MCF 10A (cell line): ENCODE measurements at places on chromosomes 4 and X.

DNA sequence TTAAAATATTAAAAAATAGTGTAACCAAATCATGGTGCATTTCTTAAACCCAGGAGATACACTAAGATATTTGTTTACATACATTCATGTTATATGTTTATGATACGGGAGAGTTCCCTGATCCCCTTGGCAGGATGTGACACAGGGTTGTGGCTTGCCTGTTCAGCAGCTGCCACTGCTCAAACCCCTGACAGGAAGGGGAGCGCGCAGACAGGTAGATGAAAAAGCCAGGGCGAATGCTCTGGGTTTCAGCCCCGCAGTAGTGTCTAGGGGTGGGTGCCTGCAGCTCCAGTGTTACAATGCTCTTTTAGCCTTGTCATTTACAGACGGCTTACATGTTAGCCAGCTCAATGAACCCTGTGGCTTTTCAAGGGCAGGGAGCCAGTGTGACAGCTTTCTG is 1343.8 kb upstream of the IGFBP7 start:
- no peak for DNase-seq

DNA sequence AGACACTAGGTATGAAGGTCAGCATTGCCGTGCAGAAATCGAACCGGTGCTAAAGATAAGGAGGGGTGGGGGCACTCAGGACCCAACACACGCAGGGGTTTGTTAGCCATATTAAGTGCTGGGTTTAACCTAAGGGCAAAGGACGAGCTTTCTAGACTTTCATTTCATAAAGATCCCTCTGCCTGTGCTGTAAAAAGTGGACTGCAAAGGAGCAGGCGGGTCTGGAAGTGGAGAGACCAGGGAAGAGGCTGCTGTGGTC is 1.3 kb downstream of the CASP3 start:
- no peak for DNase-seq

DNA sequence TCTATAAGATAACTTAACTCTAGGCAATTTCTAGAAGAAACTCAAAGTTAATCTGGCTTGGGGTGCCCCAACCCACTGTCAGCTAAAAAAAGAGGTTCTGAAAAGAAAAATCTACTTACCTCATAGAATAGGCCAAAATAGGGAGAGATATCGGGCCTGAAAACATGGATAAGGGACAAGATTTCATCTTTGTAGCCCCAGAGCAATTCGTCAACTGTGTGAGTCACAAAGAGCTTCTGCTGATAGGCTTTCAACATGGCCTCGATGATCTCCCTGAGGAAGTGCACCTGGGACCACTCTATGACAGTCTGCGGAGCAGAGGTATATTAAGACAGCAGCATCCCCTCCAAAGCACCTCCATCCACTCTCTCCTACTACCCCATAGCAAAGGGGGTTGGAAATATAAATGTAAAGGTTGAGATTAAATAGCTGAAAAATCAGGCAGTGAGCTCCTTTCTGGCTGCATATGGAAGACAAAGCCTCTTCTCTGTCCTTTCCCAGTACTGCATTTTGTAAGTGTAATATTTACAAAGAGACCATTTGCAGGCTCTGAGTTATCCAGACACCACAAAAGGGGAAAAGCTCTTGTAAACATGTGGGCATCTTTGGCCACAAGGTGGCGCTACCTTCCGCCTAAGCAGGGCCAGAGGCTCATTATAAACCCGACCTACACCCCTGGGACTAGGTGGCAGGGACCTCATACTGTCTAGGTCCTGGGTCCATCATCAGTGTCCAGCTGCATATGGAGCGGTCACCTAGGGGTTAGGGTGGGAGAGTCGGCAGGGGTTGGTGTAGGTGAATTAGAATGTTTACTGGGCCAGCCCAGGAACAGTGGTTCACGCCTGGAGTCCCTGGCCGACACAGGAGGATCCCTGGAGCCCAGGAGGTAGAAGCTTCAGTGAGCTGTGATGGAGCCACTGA is 31.5 kb upstream of the NUP54 start:
- DNase-seq = peak; percentile 87

DNA sequence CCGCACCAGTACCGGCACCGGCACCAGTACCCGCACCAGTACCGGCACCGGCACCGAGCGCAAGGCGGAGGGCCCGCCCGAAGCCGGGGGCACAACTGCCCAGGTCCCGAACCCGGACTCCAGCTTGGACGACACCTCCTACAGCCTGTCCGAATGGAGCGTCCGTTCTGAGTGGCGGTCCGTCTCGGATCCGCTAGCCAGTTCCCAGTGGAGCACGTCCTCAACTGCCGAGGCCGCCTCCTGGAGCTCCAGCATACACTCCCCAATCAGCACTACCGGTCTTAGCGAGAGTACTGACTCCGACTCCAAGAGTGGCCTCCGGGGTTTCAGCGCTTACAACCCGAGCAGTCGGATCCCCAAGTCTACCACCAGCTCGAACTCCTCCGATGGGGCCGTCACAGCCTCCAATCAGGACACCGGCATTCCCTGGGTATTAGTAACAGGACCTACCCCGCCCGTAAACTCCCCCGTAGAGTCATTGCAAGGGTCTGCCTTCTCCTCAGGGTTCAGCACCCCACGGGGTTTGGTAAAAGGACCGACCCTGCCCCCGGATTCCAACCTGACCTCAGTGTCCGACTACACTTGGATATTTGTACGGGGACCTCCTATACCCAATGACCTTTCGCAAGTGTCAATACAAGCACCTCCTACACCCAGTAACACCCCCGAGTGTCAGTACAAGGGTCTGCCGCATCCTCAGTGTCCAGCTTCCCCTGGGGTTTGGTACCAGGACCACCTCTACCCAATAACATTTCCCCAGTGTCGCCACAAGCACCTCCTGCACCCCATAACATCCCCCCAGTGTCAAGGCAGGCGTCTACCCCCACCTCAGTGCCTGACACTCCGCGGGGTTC is 721 bp upstream of the MAOA start:
- peak; percentile 44 for DNase-seq

GRCh38 chrX:154695911-154696675 is 42.7 kb upstream of the CTAG2 start:
- DNase-seq = peak; percentile 91

GRCh38 chr4:188214861-188215260 is 75.6 kb downstream of the TRIML1 start:
- peak; percentile 12 for DNase-seq

GRCh38 chrX:15549189-15550012 is 48.8 kb downstream of the BMX start:
- DNase-seq = peak; percentile 7

GRCh38 chr4:683982-684622 is 4.8 kb downstream of the SLC49A3 start:
- DNase-seq = peak; percentile 71

- DNase-seq = peak; percentile 92
Observed at GRCh38 chr4:19776021-19776459, 475.7 kb upstream of the SLIT2 start.

DNA sequence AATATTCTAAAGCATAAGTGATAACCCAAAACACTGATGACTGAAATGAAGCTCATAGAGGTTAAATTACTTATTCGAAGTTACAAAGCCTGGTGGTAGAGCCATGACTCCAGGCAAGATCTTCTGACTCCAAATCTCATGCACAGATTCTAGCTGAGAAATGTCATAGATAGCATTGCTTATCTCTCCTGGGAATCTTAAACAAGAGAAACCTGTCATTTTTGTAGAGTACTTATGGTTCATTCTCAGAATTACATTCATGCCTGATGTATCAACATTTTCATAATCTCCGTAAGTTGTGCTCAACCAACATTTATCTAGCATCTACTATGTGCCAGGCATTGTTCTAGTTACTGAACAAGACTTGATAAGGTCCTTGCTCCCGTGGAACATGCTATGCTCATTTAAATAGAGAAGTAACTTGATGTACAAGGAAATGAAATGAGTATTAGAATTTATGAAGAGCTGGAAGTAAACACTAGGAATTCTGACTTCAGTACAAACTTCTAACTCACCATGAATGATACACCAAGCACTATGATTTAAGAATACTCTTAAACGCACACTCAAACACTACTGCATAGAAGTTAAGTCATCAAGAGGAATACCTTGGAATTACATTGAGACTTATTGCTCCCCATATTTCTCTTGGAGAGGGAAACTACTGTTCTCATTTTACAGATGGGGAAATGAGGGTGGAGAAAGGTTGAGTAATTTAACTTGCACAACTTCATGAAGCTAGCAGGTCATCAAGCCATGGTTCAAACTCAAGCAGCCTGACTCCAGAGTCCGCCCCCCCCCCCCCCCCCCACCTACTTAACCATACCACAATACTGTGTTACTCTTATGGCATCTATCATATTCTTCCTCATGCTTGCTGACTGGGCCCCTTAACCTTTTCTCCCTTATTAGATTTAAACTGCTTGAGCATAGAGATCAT is 45.4 kb downstream of the MBNL3 start:
- DNase-seq = peak; percentile 49

DNA sequence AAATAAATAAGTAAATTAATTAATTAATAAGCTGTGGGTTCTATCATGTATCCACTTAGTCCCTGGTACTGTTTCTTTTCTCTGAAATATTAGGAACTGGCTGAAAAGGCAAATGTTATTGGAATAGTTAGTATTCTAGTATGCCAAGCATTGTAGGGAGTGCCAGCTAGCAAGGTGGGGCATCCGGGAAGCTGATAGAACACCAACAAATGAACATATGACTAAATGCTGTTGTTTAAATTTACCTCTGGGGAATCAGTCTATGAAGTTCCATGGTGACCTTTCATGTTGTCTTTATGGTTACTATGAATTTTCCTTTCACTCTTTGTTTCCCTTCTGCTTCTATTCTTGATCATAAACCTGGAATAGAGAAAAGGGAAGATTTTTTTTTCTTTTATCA is 32.7 kb downstream of the NUDT6 start:
- peak; percentile 57 for DNase-seq

DNA sequence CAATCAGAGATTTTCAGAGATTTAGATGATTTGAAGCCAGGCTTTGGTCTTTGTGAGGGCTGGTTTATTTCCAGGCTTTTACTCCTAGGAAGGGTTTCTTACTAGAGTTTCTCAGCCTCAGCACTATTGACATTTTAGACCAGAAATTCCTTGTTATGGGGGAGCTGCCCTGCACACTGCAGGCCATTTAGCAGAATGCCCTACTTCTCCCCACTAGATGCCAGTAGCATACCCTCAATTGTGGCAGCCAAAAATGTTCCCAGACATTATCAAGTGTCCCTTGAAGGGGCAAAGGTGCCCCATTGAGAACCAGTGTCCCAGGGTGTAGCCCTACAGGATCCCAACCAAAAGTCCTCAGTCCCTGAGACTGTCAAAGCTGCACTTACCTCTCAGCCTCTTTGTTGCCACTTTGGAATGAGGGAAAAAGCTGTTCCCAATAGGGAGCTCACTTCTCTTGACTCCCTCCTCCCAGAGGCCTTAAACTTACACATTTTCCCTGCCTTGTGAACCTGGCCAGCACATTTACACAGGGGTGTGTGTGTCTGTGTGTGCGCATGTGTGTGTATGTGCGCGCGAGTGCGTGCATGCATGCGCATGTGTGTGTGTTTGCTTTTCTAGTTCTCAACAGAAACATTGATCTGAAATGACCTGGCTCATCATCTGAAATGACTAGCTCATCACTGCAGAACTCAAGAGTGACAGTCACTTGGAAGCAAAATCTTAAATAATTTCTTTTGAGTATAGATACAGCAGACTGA is 231.4 kb downstream of the QDPR start:
- no peak for DNase-seq

- DNase-seq = no peak
Observed at GRCh38 chr4:98648602-98649001, 9.8 kb downstream of the TSPAN5 start.

GRCh38 chr4:39977489-39978377 is at the start of gene PDS5A:
Gene PDS5A (minus strand): TSS chr4:39977911. CDS start chr4:39976577, 1,334 bp downstream.
- DNase-seq = peak; percentile 91

DNA sequence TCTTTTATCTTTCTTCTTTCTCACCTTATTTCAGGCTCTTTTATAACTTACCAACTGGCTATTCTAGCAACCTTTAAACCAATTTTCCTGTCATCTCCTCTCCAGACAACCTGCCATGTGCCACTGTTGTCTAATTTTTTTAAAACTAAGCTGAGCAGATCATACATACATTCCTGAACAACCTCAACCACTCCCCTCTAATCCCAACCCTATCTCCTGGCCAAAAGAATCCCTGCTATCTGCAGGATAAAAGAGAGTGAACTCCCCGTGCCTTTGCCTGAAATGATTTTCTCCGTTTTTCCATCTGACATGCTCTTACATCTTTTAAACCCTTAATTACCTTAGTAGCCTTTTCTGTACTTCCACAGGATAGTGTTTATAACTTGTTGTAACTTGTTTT is 35.5 kb downstream of the DCUN1D4 start:
- no peak for DNase-seq

DNA sequence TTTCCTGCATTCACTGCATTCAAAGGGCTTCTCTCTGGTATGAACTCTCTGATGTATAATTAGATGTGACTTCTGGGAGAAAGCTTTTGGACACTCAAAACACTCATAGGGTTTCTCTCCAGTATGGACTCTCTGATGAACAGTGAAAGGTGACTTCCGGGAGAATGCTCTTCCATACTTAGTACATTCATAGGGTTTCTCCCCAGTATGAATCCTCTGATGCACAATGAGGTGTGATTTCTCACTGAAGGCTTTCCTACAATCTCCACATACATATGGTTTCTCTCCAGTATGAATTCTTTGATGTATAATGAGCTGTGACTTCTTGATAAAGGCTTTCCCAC is 12.2 kb downstream of the ZNF630 start:
- DNase-seq = no peak

DNA sequence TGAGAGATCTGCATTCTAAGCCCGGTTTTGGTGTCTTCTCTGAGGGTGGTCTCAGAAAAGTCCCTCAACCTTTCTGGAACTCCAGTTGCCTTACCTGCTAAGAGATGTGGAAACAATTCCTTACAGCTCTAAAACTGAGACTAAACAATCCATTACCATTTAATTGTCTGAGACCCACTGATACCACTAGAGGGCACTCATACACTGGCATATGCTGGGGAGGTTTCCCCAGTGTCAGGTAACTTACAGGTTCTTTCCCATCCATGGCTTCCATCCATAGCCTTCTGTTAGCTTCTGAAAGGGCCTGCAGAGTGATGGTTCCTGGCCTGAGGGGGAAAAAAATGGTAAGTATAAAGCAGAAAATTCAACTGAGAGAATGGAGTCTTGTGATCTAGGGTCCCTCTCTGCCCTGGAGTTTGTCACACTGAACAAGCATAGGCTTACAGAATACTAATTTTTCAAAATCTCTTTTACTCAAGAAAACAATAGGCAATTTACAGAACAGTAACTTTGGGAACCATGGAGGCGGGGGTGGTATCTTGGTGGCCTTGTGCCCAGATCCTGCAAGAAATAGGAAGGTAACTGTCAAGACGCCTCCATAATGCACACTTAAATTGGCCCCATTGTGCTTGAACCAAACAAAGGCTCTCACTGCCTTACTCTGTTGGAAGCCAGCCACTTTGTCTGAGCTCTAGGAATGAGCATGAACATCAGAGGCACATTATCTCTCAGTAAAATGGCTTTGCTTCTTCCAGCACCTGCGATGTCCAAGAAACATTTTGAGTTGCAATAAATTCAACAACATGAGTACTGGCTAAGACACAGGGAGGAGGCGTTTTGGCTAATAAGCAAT is 236.1 kb downstream of the OPHN1 start:
- DNase-seq = peak; percentile 73

GRCh38 chr4:8861576-8862295 is 9.9 kb downstream of the HMX1 start:
- DNase-seq = no peak
